ENCODE measurements at places on chromosomes 3 and 15.

GRCh38 chr3:61853912-61854311 lies 292.5 kb downstream of the PTPRG start:
- DNase-seq, result no peak

GRCh38 chr15:70589728-70590127 lies 173.6 kb downstream of the UACA start:
- DNase-seq, result no peak

GRCh38 chr3:135106445-135106844 lies 311.4 kb downstream of the EPHB1 start:
- no peak for DNase-seq

GRCh38 chr3:16319307-16319706 lies 54.3 kb downstream of the OXNAD1 start:
- DNase-seq, result peak; percentile 47

- DNase-seq, result no peak
These were observed 74.7 kb downstream of the XXYLT1 start for GRCh38 chr3:195196266-195196665.

Data from activated T-helper 1 cell treated with anti-CD3 and anti-CD28 coated beads, Interleukin-2, amount 50 U/mL, for 16 hours (primary cell).